ENCODE measurements at places on chromosomes 2 and 18.

DNA sequence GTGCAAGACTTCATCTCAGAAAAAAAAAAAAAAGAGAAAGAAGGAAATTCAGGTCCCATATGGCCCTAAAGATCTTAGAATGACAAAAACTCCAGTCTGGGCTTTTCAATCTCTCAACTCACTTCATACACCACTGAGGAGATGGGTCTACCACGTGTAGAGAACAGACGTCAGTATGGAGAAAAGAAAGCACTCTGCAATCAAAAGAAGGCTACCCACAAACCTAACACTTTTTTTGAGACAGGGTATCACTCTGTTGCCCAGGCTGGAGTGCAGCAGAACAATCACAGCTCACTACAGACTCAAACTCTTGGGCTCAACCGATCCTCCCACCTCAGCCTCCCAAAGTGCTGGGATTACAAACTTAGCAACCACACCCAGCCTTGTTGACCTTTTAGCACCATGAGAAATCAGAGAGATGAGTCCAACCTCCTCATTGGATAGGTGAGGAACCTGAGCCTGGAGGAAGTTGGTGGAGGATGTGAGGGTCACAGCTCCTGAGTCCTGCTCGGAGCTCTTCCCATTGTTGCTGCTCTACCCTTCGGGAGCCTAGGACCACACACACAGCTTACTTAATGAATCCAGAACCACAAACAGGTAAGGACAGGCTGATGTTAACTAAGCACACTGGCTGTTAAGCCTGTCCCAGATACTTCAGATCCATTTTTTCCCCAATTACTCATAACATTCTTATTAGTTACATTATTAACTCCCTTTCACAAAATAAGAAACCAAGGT, 23.7 kb downstream of the TBC1D8 start:
- DNase-seq, result no peak

DNA sequence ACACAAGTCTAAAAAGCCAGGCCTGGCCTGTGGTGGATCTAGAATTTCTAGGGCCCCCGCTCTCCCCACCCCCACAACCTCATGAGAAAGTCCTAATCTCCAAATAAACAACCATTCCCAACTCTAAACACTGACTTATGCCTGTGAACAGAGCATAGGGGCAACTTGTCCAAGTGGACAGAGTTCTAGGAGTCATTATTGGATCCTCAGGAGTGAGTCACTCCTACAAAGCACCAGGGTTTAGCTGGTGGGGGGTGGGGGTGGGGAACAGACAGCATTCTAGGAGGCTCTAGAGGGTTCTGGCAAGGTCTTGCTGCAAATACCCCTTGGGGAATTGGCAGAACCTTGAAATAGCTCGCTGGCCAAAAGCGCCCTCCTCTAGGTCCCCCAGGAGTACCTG, 83.3 kb downstream of the ZCCHC2 start:
- no peak for DNase-seq

- no peak for DNase-seq
Measured at GRCh38 chr18:48195787-48196186, 213.4 kb downstream of the ZBTB7C start.

DNA sequence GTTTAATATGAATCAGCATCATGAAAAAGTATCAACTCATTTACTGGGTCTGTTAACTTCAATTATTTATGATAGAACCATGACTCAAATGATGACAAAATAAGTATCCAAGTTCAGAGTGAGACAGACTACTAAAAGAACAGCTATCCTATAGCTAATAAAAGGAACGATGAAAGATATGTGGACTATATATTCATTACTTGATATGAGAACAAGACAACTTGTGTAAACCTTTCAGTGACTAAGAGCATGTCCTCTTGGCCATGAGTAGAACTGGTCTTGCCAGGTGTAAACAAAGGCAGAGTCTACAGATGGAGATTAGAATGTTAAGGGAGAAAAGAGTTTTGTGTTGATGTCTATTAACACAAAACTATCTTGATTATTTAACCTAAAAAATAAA, 360.4 kb upstream of the ZC3H15 start:
- no peak for DNase-seq
